NCI-H524 (cell line): ENCODE measurements at places on chromosomes 7 and 10.
A peak's percentile ranks its signal among the peaks of the same experiment; 100 is the strongest.

DNA sequence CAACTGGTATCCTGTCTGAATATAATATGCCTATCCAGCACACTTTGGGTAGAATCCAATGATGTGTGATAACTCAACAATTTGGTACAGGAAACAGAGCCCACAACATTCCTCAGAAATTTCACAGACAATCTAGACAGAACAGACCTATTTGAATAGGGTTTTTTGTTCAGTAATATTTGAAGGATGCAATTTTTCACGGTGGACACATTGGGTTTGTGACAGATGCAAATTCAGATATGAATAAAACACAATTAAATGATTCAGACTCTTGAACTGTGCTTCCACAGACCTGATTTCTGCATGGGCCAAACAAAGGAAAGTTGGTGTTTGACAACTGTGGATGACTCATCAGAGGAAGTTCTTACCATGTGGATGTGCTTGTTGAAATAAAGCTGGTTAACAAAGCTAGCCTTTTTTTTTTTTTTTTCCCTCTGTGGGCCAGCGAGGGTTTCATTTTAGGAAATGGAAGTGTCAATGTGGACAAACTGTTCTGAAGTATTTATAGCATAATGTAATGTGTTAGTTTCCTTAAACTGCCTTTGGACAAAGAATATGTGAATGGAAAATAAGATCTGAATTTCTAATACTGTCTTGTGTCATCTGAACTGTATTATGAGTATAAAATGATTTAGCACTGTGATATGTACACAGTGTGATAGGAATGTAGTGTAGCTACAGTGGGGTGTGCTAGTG, 43.2 kb upstream of the FAM133B start:
- DNase-seq: no peak

- DNase-seq: no peak
These were observed 59.1 kb downstream of the AUTS2 start for GRCh38 chr7:69657331-69657730.

- no peak for DNase-seq
These were observed 8.8 kb downstream of the HGF start for GRCh38 chr7:81761031-81761430.

DNA sequence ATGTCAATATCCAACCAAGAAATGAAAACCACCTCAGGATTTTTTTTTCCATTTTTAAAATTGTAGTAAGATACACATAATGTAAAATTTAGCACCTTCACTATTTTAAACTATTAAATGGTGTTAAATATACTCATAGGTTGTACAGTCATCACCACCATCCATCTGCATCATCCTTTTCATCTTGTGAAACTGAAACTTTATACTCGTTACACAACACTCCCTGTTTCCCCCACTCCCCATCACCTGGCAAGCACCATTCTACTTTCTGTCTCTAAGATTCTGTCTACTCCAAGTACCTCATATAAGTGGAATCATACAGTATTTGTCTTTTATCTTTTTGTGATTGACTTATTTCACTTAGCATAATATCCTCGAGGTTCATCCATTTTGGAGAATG, 335.2 kb upstream of the NPSR1 start:
- DNase-seq: no peak

GRCh38 chr10:85614566-85614965, 752.0 kb downstream of the GRID1 start:
- DNase-seq: no peak

DNA sequence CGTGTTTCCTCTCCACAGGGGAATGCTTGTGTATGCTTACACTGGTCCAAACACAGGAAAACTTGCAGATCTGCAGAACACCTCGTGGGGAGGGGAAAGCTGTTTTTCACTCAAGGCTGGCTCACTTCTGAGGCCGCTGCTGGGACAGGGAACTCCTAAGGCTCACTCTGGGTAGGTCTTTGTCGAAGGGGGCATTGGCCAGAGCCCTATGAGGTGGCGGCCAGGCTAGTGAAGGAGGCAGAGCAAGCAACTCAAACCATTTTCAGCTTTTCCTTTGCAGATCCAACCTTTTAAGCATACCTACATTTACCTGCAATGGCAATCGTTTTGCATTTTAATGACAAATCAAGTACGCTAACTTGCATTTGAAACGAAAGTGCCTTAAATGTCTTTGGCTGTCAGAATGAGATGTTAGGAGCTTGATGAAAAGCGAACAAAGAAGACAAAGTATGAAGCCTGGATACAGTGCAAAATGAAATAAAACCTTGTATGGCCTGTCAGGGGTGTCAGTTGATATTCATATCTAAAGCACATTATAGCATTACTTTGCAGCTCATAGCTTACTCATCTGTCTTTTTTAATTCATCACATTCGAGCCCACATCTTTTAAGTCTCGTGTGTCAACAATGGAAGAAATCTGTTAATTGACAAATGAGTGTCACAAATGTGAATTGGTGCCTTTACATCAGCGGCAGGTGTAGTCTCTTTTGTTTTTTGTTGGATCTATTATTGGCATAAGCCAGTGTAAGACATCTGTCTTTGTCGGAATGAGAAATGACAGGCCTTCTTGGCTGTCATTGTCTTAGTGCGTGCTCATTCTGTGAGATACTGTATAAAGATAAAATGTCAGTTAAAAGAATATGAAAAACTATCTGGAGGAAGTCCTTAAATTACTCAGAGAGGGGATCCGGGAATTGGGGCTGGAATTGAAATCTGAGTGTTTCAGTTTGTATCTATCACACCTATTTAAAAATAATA, 30.5 kb downstream of the LRMDA start:
- DNase-seq: no peak

GRCh38 chr7:299628-300027, 9.7 kb downstream of the FOXL3 start:
- DNase-seq: no peak

DNA sequence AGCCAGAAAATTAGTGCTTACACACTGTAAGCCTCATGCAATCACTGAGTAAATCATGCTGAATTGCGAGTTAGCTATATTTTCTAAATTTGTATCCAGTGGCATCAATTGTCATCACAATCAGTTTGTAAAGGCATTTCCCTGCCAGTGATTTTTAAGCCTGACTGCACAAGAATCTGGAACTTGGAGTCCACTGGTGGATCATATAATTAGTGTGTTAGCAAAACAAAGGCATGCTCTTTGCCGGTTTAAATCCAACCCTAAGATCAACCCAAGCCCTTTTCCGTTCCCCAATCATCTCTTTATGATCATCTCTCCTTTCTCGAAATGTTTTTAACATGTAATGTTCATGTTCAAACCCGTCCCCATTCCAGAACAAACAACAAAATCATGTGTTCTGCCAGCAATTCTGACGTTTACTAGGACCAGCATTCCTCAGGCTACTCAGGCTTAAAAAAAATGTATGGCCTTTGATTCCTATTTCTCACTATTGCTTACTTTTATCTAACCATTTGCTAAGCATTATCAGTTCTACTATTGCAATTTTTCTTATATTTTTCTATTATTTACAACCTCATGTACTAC, 649.2 kb downstream of the SORCS1 start:
- no peak for DNase-seq

GRCh38 chr10:35355971-35356724, 19.8 kb downstream of the CCNY start:
- no peak for DNase-seq

DNA sequence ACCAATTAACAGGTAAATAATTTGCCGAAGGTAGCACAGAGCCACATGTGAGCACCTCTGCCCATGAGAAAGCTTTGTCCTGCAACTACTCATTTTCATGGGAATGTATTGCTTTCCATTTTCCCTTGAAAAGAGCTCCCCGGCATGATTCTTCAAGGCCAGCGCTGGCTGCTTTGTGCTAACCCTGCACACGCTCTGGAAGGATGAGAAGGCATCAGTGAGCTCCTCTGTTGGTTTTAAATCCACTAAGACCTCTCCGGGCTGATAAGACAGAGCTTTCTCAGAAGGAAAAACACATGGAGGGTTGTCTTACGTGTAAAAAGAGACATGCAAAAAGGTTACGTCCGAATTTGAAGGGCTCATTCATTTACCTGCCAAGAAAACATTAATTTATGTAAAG, 553.9 kb upstream of the MKI67 start:
- no peak for DNase-seq

DNA sequence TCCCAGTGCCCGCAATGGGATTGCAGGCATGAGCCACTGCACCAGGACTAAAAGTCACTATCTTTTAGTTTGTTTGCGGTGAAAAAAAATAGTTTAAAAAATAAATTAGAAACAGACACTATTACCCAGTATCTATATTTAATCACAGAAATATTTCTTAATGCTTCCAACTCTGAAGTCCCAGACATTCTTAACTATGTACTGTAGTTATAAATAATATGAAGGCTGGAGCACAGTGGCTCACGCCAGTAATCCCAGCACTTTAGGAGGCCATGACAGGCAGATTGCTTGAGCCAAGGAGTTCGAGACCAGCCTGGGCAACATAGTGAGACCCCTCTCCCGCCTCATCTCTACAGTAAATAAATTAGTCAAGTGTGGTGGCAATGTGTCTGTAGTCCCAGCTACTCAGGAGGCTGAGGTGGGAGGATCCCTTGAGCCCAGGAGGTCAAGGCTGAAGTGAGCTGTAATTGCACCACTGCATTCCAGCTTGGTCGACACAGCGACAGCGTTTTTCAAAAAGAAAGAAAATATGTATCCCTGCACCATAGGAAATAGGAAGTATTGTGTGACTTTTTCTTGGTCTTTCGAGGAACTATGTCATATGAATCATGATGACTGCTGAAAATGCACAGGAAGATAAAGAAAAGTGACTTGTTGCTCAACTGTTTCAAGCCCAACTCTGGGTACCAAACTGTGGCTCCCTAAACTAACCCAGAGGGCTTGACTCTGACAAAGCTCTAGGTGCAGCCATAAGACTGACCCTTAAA, 74.9 kb upstream of the STEAP1B start:
- no peak for DNase-seq

GRCh38 chr7:76054123-76055120, 6.5 kb downstream of the MDH2 start:
- DNase-seq: no peak

GRCh38 chr10:32263300-32263699, 83.7 kb downstream of the EPC1 start:
- DNase-seq: no peak

- DNase-seq: no peak
These were observed 5.1 kb downstream of the KEL start for GRCh38 chr7:142956951-142957623.

GRCh38 chr10:125629758-125630376, 53.1 kb downstream of the TEX36 start:
- peak; percentile 62 for DNase-seq

- no peak for DNase-seq
These were observed 45.9 kb upstream of the OIT3 start for GRCh38 chr10:72847681-72848080.
